Hematopoietic multipotent progenitor cell treated with erythropoietin and hydrocortisone succinate and interleukin-3 and kit ligand, for 17 days (in vitro differentiated cells): ENCODE measurements at places on chromosomes 16 and 17.

GRCh38 chr17:48498164-48498850, 32.5 kb downstream of the HOXB1 start:
- no peak for DNase-seq

DNA sequence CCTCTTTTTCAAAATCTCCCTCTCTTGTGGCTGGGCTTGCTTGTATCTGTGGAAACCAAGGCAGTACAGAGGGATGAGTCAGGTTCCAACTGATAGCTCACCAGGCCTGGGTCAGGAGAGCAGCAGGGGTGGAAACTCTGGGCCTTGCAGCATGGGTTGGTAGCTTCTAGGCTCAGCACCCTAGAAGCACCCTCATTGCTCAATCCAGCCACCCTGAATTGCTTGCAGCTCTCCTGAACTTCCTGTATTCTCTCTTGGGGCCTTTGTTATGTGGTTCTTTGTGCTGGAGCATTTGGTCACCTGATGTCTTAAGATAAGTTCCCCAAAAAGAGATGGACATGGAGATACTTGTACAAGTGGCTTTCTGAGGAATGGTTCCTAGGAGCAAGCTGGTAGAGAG, 169.4 kb downstream of the IRX5 start:
- no peak for DNase-seq

- peak; percentile 35 for DNase-seq
These were observed 43.1 kb upstream of the AMZ2 start for GRCh38 chr17:68204736-68205135.

GRCh38 chr17:37755455-37755854, 10.6 kb upstream of the HNF1B start:
- DNase-seq, result no peak

GRCh38 chr16:87108941-87109340, 208.3 kb downstream of the C16orf95 start:
- DNase-seq, result no peak

- no peak for DNase-seq
These were observed 15.5 kb downstream of the NEUROD2 start for GRCh38 chr17:39591958-39592954.

DNA sequence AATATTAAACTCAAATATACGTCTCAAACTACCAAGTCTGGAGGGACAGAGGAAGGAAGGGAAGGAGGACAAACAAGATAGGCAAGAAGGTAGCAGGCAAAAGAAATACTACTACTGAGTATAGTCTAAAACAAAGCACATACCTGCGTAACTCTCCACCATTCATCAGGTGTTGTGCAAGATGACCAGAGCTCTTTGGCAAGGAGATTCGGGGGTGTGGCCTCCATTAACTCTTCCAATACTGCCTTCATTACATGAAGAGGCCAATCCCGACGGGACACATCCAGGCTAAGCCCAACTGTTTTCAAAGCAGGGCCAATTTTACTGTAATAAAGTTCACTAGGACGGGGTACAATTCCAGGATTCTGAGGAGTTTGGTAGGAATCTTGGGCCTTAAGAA, 38.2 kb upstream of the ARL6IP1 start:
- DNase-seq, result no peak

DNA sequence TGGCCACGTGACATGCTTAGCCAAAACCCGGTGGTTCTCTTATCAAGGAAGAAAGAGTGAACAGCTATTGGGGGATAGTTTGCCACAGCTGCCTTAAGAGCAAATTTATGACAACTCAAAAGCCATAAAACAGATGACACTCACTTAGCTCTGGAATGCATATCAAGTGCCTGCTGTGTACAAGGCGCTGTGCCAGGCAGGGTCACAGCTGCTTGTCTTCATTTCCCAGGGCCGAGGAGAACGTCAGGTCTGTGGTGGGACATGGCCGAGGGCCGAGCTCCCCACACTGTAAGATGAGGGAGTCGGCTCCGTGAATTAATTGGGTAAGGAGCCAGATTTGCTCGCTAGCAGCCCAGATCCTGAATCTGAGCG, 14.0 kb downstream of the EEF2K start:
- no peak for DNase-seq

DNA sequence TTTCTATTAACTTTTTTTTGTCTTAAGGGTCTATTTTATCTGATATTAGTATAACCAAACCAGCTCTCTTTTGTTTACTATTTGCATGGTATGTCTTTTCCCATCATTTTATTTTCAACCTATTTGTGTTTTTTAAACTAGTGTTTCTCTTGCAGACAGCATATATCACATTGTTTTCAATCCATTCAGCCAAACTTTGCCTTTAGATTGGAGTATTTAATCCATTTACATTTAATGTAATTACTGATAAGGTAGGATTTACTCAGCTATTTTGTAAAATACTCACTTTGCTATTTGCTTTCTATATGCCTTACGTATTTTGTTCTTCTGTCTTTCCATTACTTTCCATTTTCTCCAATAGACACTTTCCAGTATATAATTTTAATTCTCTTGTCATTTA, 108.0 kb upstream of the NACA2 start:
- no peak for DNase-seq

DNA sequence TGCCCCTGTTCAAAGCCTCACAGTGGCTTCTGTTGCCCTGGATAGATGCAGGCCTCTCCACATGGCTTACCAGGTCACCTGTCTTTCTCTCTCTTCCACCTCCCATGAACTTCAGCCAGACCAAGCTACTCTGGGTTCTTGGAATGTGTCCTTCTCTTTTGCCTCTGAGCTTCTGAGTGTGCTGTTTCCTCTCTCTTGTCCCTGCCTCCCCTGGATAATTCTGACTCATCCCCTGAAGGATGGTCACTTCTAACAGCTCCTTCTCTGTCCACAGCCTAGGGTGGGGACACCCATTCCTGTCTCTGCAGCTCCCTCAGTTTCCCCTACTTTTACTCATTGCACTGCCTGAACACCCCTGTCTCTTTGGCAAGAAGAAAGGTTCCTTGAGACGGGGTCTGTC, 2.9 kb downstream of the GUCY2D start:
- DNase-seq, result no peak

DNA sequence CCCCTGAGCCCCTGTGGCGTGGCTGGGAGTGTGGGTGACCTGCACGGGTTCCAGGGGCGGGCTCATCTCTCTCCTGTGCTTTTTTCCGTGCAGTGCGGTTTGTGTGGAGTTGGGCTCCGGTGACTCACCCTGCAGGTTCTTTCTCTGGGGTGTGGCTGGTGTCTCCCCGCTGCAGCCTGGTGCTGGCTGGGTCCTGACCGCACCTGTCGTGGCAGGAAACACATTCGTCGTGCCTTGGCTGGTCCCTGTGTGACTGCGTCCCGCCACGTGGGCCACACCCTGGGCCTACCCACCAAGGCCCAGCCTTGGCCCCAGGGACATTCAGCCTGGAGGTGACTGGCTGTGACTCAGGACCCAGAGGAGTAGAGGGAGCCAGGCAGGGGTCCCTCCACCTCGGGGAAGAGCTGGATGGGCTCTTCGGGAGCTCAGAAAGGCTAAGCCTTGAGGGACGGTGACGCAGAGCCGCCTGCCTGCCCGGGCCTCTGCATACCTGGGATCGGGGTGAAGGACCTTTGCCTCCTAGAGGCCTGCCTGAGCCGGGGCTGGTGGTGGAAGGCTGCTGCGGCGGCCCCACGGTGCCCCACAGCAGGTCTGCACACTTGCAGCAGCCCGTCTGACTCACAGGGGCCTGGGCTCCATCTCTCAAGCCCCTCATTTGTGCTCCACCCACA, 7.8 kb downstream of the TRAF7 start:
- no peak for DNase-seq

DNA sequence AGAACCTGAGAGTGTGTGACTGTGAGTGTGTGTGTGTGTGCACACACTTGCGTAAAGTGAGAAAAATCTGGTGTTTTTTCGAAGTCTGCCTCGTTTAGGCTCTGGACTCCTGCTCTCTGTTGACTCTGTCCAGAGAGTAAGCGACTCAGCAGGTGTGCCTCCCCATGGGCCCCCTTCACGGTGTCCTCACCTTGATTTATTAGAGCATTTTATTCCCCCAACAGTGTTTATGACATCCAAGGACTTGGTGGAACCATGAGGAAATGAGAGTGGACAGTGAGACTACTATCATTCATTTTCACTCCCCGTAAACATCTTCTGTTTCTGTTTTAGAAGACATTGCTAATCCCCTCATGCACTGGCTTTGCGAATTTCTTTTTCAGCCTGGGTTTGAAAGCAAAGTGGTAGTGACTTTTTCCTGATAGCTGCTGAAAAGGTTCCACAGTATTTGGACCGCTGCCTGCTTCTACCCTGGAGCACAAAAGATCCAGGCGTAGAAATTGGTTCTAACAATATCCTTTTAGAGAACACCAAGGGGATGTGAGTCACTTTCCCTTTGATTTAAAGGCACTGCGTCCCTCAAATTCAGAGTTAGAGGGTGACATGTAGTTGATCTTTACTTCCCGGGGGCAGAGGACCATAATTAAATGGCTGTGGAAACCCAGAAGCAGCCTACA, 218.2 kb downstream of the WWOX start:
- DNase-seq, result no peak

DNA sequence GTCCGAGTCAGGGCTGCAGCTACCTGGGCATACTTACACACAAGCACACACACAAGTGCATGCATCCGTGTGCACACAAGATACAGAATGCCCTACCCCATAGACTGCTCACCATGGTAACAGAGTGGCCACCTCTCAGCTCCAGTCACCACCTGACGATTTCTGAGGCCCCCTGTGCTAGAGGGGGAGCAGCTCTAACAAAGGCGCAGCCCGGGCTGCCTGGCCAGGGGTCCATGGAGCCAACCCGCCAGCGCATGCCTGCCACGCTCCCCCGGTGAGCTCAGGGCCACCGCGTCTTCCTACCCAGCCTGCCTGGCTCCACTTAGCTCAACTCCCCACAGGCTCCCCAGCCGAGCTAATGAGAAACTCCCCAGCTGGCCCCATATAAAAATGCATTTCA, 75.5 kb downstream of the ZNF423 start:
- DNase-seq, result no peak

GRCh38 chr16:10280262-10281170, 98.3 kb upstream of the GRIN2A start:
- no peak for DNase-seq

- DNase-seq, result peak; percentile 88
These were observed 788 bp upstream of the EXOC3L1 start for GRCh38 chr16:67190448-67191399.

- DNase-seq, result peak; percentile 75
These were observed 117.6 kb downstream of the VPS53 start for GRCh38 chr17:596763-597644.

DNA sequence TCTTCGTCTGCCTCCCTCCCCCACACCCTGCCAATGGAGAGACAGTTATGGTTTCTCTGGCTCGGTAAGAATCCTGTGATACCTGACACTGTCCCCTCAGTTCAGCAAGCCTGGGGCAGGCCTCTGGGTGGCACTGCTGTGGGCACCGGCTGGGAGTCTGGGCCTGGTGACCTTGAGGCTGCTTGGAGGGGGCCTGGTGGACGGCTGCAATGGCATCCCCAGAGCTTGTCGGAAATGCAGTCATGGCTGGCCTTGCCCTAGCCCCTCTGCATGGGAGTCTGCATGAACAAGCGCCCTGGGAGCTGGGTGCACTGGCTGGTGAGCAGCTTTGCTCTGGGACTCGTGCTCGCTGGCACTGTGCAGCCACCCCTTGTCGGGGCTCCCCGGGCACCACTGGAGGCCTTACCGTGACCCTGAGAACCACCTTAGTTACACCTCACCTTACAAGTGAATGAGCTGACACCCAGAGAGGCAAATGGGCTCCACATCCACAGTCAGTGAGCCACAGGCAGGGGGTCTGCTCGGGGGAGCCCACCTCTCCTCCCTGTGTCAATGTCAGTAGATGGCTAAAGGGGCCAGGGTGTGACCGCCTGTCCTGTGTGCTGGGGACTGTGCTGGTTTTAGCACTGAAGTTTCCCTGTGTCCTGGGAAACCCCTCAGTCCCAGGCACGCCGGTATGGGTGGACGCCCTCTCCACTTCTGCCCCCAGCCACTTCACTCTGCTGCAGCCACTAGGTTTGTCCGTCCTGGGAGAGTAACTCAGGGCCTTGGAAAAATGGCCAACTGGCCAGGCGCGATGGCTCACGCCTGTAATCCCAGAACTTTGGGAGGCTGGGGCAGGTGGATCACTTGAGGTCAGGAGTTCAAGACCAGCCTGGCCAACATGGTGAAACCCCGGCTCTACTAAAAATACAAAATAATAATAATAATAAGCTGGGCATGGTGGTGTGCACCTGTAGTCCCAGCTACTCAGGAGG, 1.4 kb downstream of the LGALS3BP start:
- no peak for DNase-seq

- no peak for DNase-seq
These were observed at the start of gene CACNG5 for GRCh38 chr17:66834919-66835454. Gene CACNG5 (plus strand): TSS chr17:66835117. CDS start chr17:66877333, 42,216 bp downstream.

GRCh38 chr17:18281788-18282187, 21.3 kb downstream of the MIEF2 start:
- no peak for DNase-seq

- DNase-seq, result no peak
These were observed 53.0 kb downstream of the TMC6 start for GRCh38 chr17:78075545-78075944.

- no peak for DNase-seq
These were observed 334.1 kb downstream of the TOX3 start for GRCh38 chr16:52212841-52213240.

DNA sequence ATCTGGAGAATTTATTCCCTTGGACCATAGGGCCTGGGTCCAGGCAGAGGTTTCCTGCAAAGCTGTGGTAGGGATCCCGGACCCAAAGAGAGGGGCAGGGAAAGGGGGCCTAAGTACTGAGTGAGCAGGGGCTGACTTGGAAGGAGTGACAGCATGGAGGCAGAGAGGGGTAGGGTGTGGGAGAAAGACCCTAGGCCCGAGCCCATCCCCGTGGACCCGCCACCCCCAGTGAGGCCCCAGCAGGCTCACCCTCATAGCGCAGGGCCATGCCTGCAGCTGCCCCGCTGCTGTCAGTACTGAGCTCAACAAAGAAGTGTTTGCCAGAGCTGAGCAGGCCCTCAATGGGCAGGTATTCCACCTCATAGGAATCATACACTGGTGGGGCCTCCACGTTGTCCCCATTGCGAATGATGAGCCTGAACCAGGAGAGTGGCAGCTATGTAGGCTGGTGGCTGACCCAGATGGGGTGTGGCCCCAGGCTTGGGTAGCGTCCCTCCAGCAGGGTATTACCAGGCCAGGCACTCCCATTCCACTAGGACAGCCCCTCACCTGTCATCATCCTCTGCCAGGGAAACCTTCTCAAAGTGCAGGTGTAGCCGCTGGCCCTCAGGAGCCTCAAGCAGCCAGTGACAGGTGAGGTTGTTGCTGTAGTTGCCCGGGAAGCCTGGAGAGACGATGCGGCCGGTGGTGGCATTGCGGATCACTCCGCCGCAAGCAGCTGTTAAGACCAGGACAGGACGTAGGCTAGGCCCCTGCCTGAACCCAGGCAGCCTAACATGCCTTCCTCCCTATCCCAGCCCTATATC, 9.1 kb upstream of the PHF12 start:
- no peak for DNase-seq
